Activated T-helper 17 cell treated with anti-CD3 and anti-CD28 coated beads, Interleukin-2, amount 50 U/mL, for 72 hours (primary cell): ENCODE measurements at places on chromosomes 3 and 15. TPM values are rescaled to one million over a fixed set of nuclear protein-coding genes. Genes with fewer than 3 reads are reported as not detected.

GRCh38 chr3:55309336-55309735 lies 177.8 kb downstream of the WNT5A start:
- ATAC-seq, result no peak

- no peak for ATAC-seq
These were observed 75.5 kb upstream of the PLSCR5 start for GRCh38 chr3:146680617-146681016.

GRCh38 chr15:76139368-76140073 lies 79.7 kb downstream of the TMEM266 start:
- peak; percentile 78 for ATAC-seq

Gene FHIT
- total RNA-seq, result 12.2 TPM

GRCh38 chr15:70319466-70319865 lies 221.7 kb upstream of the TLE3 start:
- ATAC-seq, result no peak

DNA sequence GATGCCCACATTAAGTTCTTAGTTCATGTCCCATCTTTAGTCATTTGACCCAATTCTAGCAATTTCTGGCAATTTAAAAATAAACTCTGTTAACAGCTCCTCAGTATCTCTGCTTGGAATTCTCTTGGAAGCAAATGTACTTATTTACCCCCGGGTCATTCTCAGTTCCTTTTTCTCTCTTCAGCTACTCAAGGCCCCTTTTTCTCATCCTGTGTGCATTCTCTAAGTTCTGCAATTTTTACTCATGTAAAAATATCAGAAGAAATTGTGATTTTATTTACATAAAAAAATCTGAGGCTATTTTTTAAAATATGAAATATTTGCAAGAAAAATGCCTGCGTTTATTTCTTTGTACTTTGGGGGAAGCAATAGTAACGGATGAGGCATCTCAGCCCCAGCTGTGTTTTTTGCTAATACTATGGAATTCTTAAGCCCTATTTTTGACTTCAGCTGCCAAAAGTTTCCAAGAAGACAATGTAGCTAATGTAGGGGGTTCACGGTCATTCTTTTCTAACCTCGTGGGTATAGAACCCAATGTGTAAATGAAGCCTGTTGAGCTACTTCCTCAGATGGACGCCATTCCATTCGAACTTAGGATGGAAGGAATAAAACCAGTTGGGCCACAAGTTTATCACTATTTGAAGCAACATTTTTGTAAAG lies 20.0 kb downstream of the CERS3 start:
- no peak for ATAC-seq

Gene ITGB5
- total RNA-seq, result 0.61 TPM

GRCh38 chr15:76059320-76060117 lies at the start of gene TMEM266:
TSS of gene TMEM266 (plus strand) at chr15:76059985. CDS start at chr15:76134264, 74,279 bp downstream.
- peak; percentile 14 for ATAC-seq

GRCh38 chr3:25046911-25047771 lies 380.9 kb upstream of the RARB start:
- no peak for ATAC-seq

Gene SEMA6D
- total RNA-seq, result not detected

GRCh38 chr3:105647047-105647446 lies 221.8 kb downstream of the CBLB start:
- ATAC-seq, result no peak

GRCh38 chr3:64266983-64267382 lies 41.7 kb upstream of the PRICKLE2 start:
- ATAC-seq, result no peak

Gene PYGO1
- not detected for total RNA-seq

DNA sequence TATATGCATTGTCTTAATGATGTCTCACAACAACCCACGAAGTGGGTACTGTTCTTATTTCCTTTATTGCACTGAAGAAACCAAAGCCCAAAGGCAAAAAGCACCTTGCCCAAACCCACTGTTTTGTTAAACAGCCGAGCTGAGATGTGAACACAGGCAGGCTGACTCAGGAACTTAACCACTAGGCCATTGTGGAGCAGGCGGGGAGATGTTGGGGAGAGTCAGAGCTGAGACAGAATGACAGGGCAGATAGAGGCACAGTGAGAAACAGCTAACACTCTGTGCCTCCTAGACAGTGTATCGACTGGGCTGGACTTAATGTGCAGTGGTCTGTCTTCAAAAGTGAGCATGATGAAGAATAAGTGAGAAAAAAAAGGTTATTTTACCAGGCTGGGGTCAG lies 56.5 kb downstream of the RPLP1 start:
- peak; percentile 80 for ATAC-seq

GRCh38 chr3:127454051-127454450 lies 136.5 kb downstream of the TPRA1 start:
- ATAC-seq, result no peak

DNA sequence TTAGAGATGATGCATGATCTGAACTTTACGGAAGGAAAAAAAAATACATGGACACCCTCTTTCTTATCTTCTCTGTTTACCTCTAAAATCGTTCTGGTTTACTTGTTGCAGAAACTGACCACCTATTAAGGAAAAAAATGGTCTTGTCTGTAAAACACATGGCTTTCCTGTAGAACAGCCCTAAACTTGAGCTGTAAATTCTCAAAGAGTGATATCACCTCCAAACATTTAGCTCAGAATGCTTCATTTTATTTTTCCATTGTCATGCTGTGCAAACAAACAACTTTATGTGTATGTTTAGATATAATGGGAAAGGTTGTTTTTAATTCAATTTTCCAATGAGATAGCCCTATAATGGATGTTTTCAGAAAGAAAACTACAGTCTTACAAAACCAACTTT lies 237.4 kb upstream of the NR2F2 start:
- ATAC-seq, result no peak

GRCh38 chr15:70154718-70155347 lies 57.1 kb upstream of the TLE3 start:
- ATAC-seq, result no peak

DNA sequence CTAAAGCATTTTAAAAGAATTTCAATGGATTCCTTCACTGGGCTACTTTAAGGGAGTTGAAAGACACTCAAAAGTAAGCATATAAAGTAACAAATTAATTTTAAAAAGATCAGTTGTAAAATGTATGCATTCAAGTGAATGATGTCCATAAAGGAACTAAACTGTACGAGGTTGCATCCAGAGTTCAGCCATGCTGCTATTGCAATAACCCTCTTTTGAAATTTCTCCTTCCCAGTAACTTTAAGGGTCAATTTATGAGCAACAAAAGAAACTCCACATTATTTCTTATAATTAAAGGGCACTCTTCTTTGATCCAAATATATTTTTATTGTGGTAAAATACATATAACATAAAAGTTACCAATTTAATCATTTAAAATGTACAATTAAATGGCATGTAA lies 22.9 kb downstream of the BTLA start:
- ATAC-seq, result no peak

Gene ZDHHC19
- not detected for total RNA-seq

GRCh38 chr3:72601983-72602750 lies 246.1 kb downstream of the SHQ1 start:
- no peak for ATAC-seq

Gene AGBL1
- not detected for total RNA-seq

Gene UBR1
- 37.4 TPM for total RNA-seq

DNA sequence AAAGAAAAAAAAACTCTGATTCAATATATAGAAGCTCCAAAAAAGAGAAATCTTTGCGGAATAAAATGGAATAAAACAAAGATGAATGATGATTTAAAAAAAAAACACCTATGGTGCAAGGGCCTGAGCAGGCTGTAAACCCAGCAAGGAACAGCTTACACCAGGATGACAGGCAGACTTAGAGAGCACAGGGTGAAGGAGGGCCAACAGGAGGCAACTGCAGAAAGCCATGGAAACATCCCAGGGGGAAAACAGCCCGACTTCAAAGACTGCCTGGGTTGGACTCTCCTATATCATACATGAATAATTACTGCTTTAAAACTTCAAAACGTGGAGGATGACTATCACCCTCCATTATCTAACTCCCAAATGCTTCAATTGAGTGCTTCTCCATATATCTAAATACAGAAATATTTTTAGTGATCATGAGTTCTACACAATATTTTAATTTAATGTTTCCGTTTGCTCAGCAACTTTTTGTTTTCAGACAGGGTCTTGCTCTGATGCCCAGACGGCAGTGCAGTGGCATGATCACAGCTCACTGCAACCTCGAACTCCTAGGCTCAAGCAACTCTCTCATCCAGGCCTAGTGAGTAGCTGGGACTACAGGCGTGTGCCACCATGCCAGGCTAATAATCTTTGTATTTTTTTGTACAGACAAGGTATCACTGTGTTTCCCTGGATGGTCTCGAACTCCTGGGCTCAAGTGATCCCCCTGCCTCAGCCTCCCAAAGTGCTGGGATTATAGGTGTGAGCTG lies 456.2 kb downstream of the TBL1XR1 start:
- no peak for ATAC-seq

- no peak for ATAC-seq
These were observed 414.4 kb downstream of the NAALADL2 start for GRCh38 chr3:175273573-175273972.

- ATAC-seq, result peak; percentile 74
These were observed 60.3 kb downstream of the HEG1 start for GRCh38 chr3:124995460-124995994.

Gene KLHL40
- total RNA-seq, result not detected

GRCh38 chr15:58473724-58474123 lies 41.9 kb downstream of the LIPC start:
- ATAC-seq, result peak; percentile 47
